ENCODE measurements at places on chromosomes 7 and 10.

DNA sequence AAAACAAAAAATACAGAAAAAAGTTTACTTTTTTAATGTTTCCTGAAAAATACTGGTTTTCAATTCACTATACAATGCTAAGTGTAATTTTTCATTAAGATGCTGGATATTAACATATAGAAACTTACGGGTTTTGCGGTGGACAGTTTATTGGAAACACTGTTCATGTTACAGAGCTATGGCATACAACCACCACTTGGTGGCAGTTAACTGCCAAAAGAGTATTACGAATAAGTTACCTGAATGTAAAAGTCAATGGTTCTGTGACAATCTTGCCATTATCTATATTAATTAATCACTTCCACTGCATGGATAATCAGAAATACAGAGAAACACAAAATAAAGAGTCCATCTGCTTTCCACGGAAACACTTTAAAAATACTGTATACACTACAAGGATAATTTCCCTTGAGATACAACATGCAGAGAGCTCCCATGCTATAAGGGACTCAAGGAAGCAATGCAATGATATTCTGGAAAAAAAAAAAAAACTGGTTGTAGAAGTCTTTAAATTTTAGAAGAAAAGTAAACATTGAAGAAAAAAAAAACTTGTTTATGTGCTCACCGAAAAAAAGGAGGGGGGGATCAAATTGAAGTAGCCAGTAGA is 97.0 kb downstream of the TPK1 start:
- peak; percentile 28 for DNase-seq

DNA sequence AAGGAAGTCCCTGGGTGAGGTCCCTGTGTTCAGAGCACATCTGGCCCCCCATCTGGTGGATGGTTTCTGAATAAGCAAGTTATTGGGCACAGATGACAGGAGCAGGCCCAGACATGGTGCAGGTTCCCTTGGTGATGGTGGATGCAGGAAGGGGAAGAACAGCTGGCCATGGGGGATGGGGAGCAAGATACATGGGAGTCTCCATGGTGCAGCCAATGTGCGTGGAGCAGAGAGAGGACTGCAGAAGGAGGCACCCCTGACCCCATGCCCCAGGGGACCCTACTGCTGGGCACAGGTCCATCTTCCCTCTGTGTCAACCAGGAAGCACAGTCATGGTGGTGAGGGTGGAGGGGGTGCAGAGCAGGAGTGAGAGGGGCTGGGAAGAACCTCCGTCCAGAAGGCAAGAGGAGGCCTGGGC is 43.8 kb upstream of the RABGEF1 start:
- DNase-seq: no peak

DNA sequence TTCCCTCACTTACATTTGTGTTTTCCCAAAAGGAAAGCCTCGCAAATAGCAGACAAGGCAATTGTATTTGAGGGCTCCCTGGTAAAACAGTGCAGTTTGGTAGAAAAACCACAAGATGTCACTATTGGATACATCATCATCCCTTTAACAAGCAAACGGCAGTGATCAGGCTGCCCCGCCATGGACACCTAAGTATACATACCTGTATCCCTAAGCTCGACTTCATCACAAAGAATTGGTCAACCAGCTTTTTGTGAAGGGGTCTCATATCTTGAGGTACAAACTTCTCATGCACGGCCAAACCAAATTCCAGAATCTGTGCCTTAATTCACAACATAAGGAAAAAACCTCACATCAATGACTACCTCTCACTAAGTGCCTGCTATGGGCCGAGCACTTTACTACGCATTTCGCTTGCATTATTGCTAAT is 179.5 kb upstream of the IMMP2L start:
- DNase-seq: peak; percentile 51

DNA sequence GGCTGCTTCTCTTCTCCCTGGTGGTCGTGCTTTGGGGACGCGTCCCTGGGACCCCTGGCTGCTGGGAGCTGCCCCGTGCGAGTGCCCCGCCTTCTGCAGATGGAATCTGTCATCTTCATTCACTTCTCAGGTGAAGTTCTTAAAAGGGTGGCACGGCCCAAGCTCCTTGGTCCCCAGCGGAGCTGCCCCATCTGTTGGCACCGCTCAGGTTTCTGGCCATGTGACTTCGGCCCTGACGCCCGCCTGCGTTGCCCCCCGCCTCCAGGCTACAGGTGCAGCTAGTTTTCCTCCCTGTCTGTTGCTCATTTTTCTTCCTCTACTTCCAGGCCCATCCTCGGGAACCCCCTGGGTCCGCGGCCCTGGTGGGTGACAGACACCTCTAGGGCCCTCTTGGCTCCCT is 6.8 kb upstream of the NKX6-2 start:
- DNase-seq: no peak

DNA sequence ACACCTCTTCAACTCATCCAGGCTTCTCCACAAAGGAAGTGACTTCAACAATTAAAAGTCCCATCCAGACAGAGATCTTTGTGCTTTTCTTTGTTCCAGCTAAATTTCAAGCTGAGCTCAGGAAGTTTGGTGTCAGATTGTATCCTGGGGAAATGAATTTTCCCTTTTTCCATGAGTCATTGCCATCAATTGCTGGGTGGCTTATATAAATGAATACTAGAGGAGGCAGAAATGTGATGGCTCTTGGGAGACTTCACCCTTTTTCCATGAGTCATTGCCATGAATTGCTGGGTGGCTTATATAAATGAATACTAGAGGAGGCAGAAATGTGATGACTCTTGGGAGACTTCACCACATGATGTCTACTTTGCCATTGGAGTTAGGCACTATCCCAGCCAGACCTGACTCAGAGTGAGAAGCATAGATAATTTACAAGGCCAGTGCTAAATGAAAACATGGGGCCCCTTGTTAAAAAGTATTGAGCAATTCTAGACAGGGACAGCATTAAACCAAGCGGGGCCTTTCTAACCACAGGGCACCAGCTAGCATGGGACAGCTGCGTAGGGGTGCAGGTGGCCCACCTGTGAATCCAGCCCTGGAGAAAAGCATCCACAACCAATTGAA is 339.2 kb upstream of the PODXL start:
- peak; percentile 52 for DNase-seq

DNA sequence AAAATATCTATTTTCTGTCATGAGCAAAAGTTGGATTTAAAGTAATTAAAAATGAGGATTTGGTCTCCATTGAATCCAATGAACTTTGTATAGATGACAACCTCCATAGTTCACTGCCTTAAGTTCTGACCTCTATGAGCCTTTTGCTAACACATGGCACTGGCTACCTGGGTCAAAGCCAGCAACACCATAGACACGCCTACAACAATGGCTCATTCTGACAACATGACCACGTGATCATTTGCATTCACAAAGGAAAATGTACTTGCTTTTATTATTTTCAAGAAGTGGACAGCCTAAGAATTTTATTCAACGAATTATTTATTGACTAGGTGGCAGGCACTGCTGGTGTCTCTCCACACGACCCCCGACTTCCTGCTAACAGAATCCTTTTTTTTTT is 90.6 kb downstream of the CARD11 start:
- DNase-seq: peak; percentile 74

DNA sequence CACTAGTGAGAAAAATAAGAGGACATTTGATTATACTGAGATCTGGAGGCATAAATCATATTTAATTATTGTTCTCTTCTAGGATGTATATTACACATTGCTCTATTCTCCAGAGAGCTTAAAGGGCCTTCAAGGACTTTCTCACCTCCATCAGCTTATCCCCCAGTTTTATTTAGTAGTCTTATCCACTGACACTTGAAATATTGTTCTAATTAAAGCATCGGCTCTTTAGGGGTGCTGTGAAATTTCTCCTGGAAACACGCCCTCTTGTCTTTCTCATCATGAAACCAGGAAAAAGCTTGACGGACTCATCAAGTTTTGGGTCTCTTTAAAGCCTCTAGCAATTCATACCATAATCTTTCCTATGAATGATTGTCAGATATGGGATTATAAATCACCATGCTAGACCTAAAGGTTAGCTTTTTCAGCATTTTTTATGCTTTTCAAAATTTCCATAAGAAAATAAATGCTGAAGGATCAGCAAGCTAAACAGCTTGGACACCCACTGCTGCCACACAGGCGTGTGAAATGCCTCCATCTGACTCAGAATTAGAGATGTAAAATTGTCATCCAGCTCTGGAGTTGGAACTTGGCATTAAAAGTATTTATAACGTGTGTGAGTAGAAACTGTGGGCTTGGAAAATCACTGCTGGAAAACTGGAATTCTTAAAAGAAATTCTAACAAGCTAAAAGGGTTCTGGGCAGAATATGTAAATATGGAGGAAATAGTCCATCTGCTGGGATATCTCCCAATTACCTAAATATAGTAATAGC is 216.3 kb downstream of the CHRM2 start:
- no peak for DNase-seq

DNA sequence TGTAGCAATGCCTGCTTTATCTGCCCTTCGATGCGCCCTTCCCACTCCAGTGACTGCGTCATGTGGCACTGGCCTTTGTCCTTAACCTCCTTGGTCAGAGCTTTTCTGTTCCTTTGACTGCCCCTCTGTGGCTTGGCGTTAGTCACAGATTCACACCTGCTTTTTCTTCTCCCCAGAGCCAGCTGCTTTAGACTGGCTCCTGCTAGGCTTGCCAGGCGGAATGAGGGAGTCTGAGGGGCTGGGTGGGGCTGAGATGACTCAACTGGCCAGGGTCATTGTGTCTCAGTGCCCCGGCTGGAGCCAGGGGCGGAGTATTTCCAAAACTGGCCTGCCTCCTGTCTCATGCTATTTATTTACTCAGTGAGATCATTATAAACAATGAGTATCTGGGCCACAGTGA is 194.1 kb downstream of the EMX2 start:
- DNase-seq: no peak

- DNase-seq: no peak
Observed at GRCh38 chr7:83415840-83416239, 233.1 kb downstream of the SEMA3E start.

DNA sequence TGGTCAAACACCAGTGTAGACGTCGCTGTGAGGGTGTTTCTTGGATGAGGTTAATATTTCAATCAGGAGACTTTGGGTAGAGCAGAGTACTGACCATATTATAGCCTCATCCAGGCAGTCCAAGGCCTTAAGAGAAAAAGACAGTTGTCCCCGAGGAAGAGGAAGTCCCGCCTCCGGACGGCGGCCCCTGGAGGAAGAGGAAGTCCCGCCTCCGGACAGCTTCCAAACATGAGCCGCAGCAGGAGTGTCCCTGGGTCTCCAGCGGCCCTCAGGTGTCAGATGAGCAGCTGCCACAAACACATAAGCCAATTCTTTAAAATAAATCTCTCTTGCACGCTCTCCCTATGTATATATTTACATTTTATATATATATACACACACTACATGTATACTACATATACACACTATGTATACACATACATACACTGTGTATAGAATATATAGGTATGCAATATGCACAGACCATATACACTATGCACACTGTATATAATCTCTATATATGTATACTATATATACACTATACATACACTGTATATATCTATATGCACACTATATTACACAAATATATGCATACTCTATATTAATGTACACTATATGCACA is 37.5 kb downstream of the PWWP2B start:
- DNase-seq: peak; percentile 87

- no peak for DNase-seq
Observed at GRCh38 chr10:73413108-73413527, 740 bp downstream of the ANXA7 start.

- no peak for DNase-seq
Observed at GRCh38 chr10:111874576-111874975, 309.0 kb downstream of the GPAM start.

GRCh38 chr10:97494151-97494550 is 4.1 kb downstream of the MMS19 start:
- peak; percentile 38 for DNase-seq

Measured in suppressor macrophage treated with lipopolysaccharide for 1 hour (primary cell).